ENCODE measurements at places on chromosomes 7 and 10.

DNA sequence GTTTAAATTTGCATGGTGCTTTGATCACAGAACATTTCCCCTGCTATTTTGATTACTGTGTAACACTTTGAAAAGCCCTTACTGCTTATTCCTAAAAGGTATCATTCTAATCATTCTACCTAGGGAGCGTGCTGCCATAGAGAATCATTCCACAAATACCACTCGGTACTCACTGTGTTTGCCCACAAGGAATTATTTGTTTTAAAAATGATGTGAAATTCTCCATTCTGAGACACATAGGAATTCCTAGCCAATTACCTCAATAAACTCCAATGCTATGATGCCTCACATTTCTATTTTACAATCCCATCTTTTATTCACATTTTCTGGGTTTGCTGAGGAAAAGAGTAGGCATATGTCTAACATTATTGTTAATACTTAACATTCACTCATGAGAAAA is 16.2 kb upstream of the TES start:
- DNase-seq, result no peak

- peak; percentile 90 for DNase-seq
Observed at GRCh38 chr10:116849248-116850057, at the start of gene ENO4. Gene ENO4 (plus strand): TSS chr10:116849499. CDS start chr10:116849567, 68 bp downstream.

GRCh38 chr7:127256041-127256725 is 3.4 kb upstream of the GRM8 start:
- DNase-seq, result no peak

GRCh38 chr7:155610633-155611193 is 33.7 kb upstream of the RBM33 start:
- no peak for DNase-seq

DNA sequence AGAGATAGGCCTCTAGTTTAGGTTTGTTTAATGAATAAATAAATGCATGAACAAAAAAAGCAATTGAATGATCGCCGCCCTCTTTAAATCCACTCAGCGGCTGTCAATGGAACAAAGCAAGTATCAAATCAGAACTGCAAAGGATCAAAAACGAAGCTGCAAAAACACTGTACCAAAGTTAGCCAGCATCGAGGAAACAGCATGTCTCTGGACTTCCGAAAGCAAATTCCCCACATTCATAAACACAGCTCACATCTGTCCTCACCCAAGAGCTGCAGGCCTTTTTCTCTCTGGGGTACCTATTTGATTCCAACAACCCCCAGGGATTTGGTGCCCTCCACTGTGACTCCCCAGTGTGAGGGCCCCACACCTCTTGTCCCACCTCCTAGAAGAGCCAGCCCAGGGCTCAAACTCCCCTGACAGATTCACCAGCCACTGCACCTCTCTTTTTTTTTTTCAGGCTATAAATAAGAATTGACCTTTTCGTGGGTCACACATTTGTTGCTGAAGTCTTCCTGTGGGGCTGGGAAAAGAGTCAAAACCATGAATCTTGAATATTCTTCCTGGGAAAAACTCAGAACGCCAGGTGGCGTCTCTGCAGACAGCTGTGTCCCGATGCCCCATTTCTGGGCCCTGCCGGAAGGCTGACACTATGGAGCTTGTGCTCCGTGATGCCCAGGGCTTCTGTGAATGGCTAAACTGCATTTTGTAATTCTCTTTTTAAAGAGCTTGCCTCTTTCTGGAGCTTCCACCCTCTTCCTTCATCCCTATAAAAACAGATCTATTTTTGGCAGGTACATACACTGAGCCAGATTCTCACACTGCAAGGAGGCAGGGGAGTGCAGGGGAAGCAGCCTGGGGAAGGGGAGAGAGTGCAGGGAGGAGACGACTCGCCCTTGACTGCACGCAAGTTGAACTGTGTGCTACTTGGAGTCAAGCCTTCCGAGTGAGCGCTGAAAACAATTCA is 51.7 kb downstream of the HSPA12A start:
- peak; percentile 41 for DNase-seq

GRCh38 chr10:114874827-114875411 is 53.3 kb downstream of the FHIP2A start:
- peak; percentile 61 for DNase-seq

- no peak for DNase-seq
Observed at GRCh38 chr7:92244808-92245486, 767 bp downstream of the KRIT1 start.

GRCh38 chr7:1777122-1777521 is 107.0 kb downstream of the ELFN1 start:
- no peak for DNase-seq

DNA sequence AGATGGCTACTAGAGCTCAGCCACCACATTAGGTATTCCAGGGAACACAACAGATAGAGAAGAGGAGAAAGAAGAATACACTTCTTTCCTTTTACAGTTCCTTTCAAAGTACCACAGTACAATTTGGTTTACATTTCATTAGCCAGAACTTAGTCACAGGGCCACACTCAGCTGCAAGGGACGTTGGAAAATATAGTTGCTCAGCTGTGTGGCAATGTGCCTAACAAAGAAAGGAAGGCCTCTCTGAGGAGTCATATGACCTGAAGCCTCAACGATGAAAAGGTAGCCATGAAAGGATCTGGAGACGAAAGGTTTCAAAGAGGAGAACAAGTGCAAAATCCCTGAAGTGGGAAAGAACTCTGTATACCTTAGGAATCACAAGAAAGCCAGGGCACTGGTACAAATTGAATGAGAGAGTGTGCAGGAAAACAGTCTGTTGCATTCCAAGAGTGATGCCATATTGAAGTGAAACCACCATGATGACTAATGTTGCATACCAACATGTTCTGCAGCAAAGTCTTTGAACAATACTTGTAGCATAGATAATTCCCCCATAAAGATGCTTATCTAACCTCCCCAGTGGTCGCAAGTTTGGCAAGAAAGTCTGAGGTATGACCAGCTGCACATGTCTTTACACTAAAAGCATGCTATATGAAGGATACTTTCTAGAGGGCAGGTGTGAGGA is 278.9 kb downstream of the HPSE2 start:
- no peak for DNase-seq

GRCh38 chr7:22287412-22287811 is 69.5 kb downstream of the RAPGEF5 start:
- DNase-seq, result no peak

- DNase-seq, result no peak
Observed at GRCh38 chr7:114644455-114644854, 229.8 kb downstream of the FOXP2 start.

DNA sequence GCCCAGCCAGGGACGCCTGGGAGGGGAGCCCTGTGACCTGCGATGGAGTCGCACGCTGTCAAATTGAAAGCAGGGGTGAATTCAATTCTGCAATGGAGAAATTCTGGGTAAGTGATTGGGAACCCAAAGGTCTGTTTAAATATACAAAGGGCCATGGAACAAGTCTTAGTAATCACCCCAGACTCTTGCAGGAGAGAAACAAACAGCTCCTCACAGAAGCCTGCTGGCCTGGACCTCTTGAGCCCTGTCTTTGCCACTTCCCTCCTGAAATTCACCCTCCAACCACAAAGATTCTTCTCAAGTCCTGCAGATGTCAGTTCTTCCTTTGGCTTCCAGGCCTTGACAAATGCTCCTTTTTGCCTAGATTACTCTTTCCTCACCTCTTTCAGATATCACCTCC is 97.3 kb downstream of the GLI3 start:
- DNase-seq, result no peak

DNA sequence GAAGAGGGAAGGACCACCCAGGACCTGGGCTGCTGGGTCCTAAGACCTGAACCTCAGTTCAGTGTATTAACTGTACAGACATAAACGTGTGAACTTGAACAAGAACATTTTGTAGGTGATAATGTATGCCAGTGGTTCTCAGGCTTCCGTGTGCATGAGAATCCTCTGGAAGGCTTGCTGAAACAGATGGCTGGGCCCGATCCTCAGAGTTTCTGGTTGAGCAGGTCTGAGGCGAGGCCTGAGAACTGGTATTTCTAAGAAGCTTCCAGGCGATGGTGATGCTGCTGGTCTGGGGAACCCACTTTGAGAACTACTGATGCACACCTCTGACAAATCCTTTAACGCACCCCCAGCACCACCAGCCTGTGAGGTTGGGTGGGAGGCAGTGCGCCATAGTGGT is 70.4 kb downstream of the CDH23 start:
- DNase-seq, result no peak

- DNase-seq, result no peak
Observed at GRCh38 chr7:2307690-2308107, 6.5 kb downstream of the SNX8 start.

- no peak for DNase-seq
Observed at GRCh38 chr10:59432207-59432900, 70.0 kb upstream of the FAM13C start.

- DNase-seq, result no peak
Observed at GRCh38 chr10:120573355-120573754, 116.3 kb downstream of the PLPP4 start.

DNA sequence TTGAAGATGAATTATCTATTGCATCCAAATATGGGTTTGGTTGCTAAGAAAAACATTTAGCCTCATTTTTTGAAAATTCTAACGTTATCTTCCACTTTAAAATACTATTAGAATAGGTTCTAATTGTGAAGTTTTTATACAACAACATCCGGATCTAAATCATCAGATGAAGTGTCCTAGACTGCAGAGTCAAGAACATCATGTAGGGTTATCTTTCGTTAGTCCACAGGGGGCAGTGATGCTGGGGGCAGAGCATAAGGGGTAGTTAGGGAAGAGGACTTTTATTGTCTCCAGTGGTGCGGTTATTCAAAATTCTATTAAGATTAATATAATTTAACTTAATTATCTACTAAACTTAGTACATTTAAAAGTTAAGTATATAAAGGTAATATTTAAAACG is 990.6 kb upstream of the PHF14 start:
- no peak for DNase-seq

DNA sequence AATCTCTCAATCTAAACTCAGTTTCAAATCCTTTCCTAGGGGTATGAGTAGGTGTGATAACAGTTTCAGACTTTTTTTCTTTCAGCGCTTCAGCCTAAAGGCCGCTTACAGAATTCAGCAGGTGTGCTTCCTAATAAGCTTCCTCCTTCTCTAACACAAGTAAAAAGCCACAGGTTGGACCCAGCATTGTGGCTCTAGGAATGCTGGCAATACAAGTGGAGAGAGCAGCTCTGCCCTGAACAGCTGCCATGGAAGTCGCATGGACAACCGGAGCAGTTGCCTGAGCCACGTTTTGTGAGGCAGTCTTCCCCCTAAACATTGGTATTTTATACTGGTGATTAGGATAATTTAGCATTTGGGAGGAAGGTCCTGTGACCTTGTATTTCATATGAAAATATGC is 83.5 kb downstream of the ST7 start:
- DNase-seq, result no peak

DNA sequence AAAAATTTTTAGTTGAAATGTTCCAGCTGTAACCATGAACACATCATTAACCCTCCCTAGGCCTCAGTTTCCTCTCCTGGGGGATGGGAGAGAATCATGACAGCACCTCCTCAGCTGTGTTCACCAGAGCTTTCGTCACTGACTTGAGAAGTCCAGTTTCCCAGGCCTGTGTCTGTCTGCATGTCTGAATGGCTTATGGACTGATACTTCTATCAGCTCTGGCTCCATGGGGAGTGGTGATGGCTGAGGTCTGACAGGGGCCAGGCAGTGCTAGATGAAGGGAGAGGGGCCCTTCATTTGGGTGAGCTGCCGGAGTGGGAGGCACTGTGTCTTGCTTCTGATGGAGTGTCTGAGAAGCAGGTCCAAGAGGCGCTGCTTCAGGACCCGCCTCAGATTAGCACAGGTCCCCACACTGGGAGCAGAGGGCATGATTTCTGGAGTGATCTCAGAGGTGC is 192.9 kb downstream of the PTPN20 start:
- no peak for DNase-seq

GRCh38 chr7:80346704-80347103 is 165.2 kb downstream of the GNAT3 start:
- no peak for DNase-seq

- DNase-seq, result no peak
Observed at GRCh38 chr7:33981671-33982424, 76.5 kb downstream of the BMPER start.

DNA sequence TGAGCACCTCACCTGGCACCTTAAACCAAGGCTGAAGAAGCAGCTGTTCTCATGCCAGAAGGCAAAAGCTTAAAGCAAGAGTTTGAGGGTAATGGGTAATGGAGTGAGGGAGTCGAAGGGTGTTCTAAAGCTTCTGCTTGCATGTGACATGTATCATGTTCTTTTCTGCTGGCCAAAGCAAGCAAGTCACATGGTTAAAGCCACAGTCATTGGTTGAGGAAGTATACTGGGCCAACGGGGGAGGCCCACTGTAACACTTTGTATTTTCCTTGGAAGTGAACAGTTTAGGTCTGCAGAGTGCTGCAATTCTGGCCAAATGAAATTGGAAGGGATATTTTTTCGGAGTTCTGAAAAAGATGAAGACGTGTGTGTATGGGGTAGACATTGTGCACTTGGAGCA is 75.7 kb downstream of the REEP3 start:
- DNase-seq, result no peak

- DNase-seq, result peak; percentile 57
Observed at GRCh38 chr10:36725581-36726520, 399.5 kb upstream of the ANKRD30A start.

GRCh38 chr7:154744256-154744860 is 258.6 kb downstream of the PAXIP1 start:
- DNase-seq, result peak; percentile 84

DNA sequence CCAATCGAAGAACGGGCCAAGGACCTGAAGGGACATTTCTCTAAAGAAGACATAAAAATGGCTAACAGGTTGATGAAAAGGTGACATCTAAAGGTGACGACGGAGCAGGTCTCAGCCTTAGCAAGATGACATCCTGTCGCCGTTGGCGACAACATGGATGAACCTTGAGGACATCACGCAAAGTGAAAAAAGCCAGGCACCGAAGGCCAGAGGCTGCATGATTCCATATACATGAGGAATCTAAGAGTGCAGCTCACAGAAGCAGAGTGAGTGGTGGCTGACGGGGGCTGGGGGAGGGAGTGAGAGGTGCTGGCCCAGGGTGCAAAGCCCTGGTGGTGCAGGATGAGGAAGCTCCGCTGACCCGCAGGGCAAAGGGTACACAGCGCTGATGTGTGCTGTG is 34.1 kb upstream of the NKX6-2 start:
- DNase-seq, result no peak

- DNase-seq, result no peak
Observed at GRCh38 chr10:13351340-13351915, 3.3 kb upstream of the SEPHS1 start.

DNA sequence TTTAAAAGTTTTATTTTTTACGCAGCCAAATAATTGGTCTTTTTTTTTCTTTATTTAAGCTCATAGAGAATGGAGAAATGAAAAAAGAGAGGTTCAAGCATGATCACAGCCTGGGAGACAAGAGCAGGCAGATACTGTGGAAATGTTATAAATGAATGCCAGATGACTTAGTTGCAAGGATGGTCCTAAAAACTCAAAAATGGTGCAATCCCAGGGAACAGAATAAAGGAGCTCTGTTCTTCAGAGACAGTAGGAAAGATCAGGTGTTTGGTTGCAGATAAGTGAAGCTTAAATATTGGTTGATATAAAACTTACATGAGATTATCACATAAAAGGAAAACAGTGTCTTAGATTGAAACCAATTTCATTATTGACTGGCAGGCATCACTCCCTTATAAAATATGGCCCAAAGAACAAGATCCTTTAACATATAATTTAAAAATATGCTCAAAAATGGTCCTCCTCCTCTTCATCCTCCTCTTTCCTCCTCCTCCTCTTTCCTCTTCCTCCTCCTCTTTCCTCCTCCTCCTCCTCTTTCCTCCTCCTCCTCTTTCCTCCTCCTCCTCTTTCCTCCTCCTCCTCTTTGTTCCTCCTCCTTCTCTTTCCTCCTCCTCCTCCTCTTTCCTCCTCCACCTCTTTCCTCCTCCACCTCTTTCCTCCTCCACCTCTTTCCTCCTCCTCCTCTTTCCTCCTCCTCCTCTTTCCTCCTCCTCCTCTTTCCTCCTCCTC is 18.6 kb downstream of the GNAT3 start:
- DNase-seq, result no peak

- no peak for DNase-seq
Observed at GRCh38 chr7:29463504-29464158, 100.0 kb upstream of the PRR15 start.

Measured in nephron progenitor cell (in vitro differentiated cells).